Activated naive CD8-positive, alpha-beta T cell treated with anti-CD3 and anti-CD28 coated beads, Interleukin-2, amount 10 ng/mL, durations not matched to agents 7 days and 5 days (primary cell): ENCODE measurements at places on chromosomes 7 and 10.

DNA sequence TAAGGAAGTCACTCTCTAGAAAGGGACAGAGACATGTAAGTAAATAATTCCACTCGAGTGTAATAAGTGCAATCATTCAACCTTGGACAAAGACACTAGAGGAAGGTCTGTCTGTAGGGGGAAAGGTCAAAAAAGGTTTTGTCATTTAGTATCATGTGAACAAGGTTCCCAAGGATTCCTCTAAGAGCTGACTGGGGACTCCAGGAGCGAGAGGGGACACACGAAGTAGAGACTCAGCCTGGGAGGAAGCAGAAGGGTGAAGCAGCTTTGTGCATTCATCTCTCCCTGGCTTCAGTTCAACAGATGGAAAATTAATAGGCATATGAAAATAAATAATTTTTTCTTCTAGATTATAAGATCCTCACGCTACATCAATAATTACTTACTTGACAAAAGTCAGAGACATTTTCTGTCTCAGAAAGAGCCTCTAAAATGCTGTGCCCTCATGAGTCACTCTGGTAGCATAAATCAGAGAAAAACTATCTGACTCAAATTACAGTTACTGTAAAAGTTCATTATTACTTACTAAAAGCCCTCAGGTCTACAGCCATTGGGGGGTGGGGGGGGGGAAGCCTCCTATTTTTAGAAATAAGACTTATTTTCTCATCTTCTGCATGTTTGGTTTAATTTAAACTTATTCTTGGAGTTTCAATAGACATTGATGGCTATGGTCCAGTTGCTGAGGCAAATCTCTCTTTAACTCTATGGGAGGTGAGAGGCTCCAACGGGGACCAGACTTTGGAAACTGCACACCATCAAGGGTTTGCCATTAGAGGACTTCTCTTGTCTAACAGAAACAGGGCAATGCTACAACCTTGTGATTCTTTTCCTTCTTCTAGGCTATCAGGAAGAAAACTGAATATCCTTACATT lies 275.1 kb upstream of the KLF14 start:
- no peak for DNase-seq
- H3K27me3 ChIP-seq: no peaks in the 10 kb centered on the region
- peaks cover 66% of the 10 kb centered on the region for H3K4me1 ChIP-seq
- peaks cover 9% of the 10 kb centered on the region for H3K36me3 ChIP-seq
- peak overlapping the region; percentile 74 for H3K27ac ChIP-seq
- peak overlapping the region; percentile 36 for H3K4me3 ChIP-seq

- peaks cover 2% of the 10 kb centered on the region for H3K27me3 ChIP-seq
- no peak overlapping the region for H3K4me3 ChIP-seq
- H3K36me3 ChIP-seq: no peaks in the 10 kb centered on the region
These were observed 40.9 kb downstream of the ELFN1 start for GRCh38 chr7:1710936-1711335.

GRCh38 chr10:130636313-130636930 lies 500.2 kb downstream of the GLRX3 start:
- H3K4me3 ChIP-seq: no peak overlapping the region
- no peak for DNase-seq
- H3K27ac ChIP-seq: no peak overlapping the region
- H3K4me1 ChIP-seq: peaks cover 2% of the 10 kb centered on the region
- no peaks in the 10 kb centered on the region for H3K36me3 ChIP-seq

DNA sequence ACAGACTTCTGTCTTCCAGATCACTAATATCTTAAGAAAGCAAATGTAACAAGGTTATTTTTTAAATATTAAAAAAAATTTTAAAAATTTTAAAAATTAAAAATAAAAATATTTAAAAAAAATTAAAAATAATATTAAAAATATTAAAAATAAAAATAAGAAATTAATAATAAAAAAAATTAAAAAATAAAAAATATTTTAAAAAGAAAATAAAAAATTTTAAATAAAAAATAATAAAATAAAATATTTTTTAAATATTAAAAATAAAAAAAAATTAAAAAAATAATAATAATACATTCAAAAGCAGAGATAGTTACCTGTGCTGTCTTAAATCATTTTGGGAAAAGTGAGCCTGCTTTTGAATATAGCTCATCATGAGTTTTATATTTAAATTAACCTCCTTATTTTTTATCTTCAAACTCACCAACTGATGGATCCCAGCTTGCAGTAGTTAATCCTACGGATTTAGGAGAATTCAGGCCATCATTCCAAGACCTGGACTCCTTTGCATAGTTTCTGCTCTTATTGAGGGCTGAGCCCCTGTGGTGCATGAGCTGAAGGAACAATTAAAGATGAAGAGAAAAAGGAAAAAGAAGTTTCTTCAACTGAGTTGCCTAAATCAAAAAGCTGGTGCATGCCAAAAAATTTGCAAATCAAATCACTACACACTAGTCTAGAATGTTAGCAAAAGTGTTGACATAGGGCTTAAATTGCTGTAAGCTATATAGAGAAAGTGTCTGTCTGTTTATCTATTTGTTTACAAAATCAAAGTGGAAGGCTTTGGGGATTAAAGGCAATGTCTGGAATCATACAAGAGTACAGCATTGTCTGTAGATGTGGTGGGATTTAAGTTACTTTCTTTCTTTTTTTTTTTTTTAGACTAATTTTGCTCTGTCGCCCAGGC lies 50.5 kb upstream of the ZNF438 start:
- H3K36me3 ChIP-seq: no peaks in the 10 kb centered on the region
- no peak overlapping the region for H3K27ac ChIP-seq
- H3K4me3 ChIP-seq: no peak overlapping the region
- H3K27me3 ChIP-seq: peaks cover 3% of the 10 kb centered on the region
- DNase-seq: no peak
- peaks cover 3% of the 10 kb centered on the region for H3K4me1 ChIP-seq

GRCh38 chr10:59206204-59206720 lies 29.8 kb downstream of the PHYHIPL start:
- DNase-seq: no peak
- H3K36me3 ChIP-seq: no peaks in the 10 kb centered on the region
- H3K4me3 ChIP-seq: no peak overlapping the region
- no peaks in the 10 kb centered on the region for H3K4me1 ChIP-seq

GRCh38 chr7:131674131-131674530 lies 117.7 kb upstream of the PODXL start:
- no peak for DNase-seq
- H3K4me1 ChIP-seq: no peaks in the 10 kb centered on the region
- H3K4me3 ChIP-seq: no peak overlapping the region
- no peak overlapping the region for H3K27ac ChIP-seq
- H3K27me3 ChIP-seq: peaks cover 21% of the 10 kb centered on the region

- H3K4me3 ChIP-seq: no peak overlapping the region
- peaks cover 14% of the 10 kb centered on the region for H3K36me3 ChIP-seq
- H3K27ac ChIP-seq: no peak overlapping the region
These were observed 33.8 kb downstream of the WIPI2 start for GRCh38 chr7:5223646-5224340.

DNA sequence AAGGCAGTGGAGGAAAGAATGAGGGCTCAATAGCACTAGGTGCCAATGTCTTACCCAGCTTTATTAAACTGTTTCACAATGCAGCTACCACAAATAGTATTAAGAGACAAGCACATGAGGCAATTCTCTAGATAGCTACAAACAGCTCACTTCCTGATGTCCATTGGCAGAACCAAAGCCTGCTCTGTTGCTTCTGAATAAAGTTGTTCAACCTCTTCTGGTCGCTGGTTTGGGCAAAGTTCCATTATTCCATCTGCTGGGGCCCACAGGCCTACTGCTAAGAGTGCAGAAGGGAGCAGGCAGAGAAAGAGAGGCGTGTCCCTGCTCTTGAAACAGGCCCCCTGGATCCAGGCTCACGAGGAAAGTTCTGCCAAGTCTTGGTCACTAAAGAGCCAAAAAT lies 173.9 kb downstream of the ZNF438 start:
- H3K36me3 ChIP-seq: no peaks in the 10 kb centered on the region
- H3K4me3 ChIP-seq: no peak overlapping the region
- H3K4me1 ChIP-seq: no peaks in the 10 kb centered on the region
- H3K27ac ChIP-seq: no peak overlapping the region
- DNase-seq: no peak
